ENCODE measurements at places on chromosomes 16 and 17.

DNA sequence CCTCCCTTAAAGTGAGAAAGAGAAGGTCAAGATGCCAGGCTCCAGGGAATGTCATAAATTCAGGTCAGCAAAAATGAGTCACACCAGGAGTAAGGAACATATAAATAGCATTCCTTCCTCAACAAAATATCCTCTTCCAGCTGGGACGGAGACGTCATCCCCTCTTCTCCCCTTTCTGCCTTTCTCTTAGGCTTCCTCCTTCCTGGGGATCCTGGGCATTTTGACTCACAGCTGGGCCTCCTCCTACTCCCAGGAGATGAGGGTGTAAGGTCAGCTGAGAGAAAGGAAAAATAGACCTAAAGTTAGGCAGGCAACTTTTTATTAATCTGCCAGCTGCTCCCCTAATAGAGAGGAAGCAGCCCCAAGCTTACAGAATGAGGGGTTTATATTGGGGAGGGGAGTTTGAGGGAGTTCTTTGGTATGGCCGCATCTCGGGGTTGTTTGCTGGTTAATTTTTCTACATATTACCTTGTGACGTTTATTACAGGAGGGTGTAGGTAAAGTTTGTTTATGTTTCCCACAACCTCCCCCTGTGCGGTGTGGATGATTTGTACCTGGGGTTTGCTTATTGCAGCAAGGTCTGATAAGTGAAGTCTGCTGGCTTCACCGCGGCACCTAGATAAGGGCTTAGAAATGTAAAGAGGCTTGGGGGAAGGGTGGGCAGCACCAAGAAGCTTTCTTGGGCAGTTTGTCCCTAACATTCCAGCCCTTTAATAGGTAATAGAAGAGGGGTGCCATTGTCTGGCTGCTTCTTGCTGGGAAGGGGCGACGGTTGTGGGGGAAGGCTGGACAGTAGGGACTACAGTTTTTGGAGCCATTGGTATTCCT lies 7.1 kb upstream of the ZNF747 start:
- DNase-seq: no peak

GRCh38 chr17:4597975-4598374 lies 13.6 kb downstream of the SMTNL2 start:
- no peak for DNase-seq

DNA sequence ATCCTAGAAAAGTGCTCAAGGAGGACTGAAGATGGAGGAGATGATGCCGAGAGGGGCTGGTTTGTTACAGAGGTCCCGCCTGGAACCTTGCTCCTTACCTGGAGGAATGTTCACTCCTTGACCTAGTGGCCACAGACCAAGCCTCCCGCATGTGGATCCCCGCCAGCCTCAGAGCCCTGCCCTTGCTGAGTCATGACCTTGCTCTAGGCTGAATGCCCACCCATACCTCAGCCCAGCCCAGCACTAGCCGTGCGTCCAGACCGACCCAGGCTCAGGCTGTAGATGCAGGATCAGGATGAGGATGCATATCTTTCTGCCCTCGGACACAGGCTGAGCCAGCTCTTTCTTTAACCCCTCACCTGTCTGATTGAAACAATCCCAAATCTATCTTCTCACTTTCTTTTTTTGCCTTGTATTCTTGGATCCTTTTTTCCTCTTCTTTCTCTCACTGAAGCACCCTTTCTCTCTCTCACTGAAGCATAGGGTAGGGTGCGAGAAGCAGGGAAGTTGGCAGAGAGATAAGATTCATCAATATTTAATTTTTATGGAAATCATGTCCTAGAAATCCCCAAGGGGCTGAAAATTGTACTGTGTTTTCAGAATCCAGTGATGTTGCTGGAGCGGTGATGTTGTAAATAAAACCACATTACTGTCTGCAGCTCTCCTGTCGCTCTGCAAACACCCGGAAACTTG lies 34.9 kb downstream of the WSCD1 start:
- DNase-seq: no peak

DNA sequence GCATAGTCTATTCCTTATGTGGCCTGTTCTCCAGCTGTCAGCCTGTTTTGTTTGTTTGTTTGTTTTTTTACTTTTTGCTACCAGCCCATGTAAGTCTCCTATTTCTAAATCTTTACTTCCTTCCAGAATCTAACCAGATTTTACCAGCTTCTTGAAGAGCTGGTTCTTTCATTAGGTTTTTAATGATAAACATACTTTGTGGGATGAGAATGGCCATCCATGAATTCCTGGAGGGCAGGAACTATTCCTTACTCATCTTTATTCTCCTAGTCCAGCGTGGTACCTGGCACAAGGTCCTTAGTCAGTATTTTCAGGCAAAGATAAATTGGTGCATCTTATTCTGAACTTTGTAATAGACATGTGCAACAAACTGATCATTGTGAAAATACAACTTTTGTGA lies 17.3 kb downstream of the RSPRY1 start:
- DNase-seq: no peak

DNA sequence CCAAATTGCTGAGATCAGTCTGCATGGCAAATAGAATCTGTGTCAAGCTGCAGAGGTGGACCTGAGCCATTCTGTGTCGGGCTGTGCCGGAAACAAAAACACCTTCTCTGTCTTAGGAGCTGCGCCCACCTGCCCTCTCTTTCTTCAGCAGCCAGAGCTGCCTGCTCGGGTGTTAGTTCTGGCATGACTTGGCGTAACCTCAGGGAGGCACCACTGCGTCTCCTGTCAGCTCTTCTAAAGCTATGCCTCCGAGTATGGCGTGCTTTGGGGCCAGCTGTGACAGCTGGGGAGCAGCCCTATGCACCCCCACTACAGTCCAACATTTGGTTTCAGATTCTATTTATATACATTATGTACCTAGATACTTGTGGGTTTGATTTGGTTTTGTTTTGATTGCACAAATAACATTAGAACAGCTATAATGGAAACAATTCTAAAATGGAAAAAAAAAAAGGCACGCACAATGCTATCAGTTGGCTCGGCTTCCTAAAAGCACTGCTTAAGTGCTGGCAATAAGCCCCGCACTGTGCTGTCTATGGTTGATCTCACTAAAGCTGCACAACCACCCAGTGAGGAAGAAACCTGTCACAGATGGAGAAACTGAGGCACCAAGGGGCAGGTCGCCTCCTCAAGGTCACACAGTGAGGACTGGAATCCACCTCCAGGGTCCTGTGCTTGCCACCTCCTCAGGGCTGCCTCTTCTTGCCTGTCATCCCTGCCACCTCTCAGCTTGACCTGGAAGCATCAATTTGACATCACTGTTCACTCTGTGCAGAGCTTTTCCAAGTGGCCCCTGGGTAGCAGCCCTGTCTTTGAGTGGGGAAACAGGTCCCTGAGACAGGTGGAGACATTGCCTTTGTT lies 18.7 kb upstream of the ADGRG1 start:
- DNase-seq: no peak

DNA sequence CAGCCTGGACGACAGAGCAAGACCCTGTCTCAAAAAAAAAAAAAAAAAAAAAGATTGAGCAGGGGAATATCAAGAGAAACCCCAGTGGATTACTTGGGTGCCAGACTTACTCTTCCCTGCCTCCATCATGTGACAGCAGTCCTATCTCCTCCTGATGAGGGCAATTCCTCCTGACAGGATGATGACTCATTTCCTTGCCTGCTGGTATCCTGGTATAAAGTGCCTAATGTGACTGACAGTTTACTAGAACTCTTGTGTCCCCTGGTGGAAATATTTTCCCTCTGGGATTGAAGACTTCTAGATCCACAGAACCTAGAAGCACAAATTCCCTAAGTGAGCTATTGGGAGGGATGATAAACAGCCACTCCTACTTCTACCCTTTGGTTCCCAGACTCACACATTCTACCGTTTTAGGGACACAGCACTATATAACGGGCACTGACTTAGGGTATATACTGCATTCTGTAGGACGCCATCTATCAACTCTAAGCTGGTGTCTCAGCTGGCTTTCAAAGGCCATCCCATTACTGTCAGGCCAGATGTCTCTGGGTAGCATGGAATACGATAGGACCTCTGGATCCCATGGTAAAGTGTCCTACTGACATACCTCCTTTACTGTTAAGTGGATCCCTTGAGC lies 114.6 kb upstream of the MED13 start:
- no peak for DNase-seq

DNA sequence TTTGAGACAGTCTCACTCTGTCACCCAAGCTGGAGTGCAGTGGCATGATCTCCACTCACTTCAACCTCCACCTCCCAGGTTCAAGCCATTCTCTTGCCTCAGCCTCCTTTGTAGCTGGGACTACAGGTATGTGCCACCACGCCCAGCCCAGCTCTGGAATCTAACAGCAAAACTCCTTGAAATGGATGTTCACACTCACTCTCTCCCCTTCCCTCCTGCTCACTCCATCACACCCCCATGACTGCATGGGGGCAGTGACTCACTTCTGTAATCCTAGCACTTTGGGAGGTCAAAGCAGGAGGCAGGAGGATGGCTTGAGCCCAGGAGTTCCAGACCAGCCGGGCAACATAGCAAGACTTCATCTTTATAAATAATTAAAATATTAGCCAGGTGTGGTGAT lies 11.1 kb upstream of the TFAP4 start:
- DNase-seq: no peak

GRCh38 chr16:16025214-16025968 lies 76.0 kb downstream of the ABCC1 start:
- no peak for DNase-seq

- DNase-seq: no peak
Measured at GRCh38 chr17:40648384-40648968, 858 bp upstream of the SMARCE1 start.

DNA sequence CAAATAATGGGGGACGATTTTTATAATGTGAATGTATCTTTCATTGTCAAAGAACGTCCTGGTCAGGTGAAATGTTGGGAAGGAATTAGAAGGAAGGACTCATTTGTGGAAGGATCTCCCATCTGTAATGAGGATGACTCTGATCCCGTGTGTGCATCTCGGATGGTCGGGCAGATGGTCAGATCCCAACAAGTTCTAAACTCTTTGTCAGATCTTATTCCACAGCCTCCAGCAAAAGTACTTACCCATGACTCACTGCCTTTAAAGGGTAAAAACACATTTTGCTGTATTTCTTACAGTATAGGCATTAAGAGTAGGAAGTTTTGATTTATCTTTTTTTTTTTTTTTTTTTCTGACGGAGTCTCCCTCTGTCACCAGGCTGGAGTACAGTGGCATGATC lies 539 bp upstream of the KRTAP4-8 start:
- DNase-seq: no peak
